ENCODE measurements at places on chromosomes 16 and 17.
A peak's percentile ranks its signal among the peaks of the same experiment; 100 is the strongest.

DNA sequence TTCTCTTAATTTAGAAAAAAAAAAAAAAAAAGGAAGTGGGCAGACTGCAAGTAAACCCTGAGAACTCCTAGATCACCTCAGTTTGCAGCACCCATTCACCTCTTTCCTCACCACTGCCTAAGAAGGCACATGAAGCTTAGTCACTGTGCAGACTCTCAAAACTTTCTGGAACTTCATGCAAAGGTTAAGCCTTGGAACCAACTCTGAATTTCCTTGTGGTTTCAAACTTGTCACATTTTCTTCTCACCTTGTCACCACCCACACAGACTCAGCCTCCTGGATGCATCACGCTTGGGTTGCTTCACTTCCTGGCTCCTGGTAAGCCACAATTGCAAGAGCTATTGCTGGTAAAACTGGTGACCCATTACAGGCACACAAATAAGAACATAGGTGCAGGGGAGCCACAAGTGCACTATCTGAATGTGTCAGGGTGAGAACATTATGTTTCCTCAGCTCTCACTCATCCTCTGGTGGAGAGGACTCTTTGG, 15.0 kb upstream of the CPD start:
- DNase-seq, result peak; percentile 34

DNA sequence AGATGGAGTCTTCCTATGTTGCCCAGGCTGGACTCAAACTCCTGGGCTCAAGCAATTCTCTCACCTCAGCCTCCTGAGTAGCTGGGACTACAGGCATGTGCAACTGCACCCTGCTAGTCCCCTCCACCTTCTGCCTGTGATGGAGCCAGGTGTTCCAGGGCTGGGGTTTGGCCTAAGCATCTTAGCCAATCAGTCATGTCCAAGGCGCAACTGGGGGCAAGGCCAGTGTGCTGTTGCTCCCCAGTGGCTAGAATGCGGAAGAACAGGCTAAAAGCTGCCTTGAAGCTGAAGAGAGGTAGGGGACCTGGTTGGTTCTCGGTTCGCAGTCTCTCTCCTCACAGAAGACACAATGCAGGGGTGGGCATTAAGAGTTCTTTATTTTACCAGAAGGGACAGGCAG, 18.6 kb downstream of the FLOT2 start:
- peak; percentile 6 for DNase-seq

GRCh38 chr16:27417047-27417671, 15.2 kb downstream of the IL21R start:
- DNase-seq, result no peak

GRCh38 chr16:83940630-83941378, 12.2 kb upstream of the OSGIN1 start:
- no peak for DNase-seq

GRCh38 chr17:30291543-30292285, at the start of gene BLMH:
Gene BLMH, minus strand, starts transcription at chr17:30291944. Its CDS starts 125 bp downstream, at chr17:30291819.
- DNase-seq, result peak; percentile 64

- no peak for DNase-seq
Observed at GRCh38 chr17:46947216-46947615, 24.3 kb downstream of the GOSR2 start.

GRCh38 chr16:67429053-67429798, 1.7 kb upstream of the HSD11B2 start:
- no peak for DNase-seq

DNA sequence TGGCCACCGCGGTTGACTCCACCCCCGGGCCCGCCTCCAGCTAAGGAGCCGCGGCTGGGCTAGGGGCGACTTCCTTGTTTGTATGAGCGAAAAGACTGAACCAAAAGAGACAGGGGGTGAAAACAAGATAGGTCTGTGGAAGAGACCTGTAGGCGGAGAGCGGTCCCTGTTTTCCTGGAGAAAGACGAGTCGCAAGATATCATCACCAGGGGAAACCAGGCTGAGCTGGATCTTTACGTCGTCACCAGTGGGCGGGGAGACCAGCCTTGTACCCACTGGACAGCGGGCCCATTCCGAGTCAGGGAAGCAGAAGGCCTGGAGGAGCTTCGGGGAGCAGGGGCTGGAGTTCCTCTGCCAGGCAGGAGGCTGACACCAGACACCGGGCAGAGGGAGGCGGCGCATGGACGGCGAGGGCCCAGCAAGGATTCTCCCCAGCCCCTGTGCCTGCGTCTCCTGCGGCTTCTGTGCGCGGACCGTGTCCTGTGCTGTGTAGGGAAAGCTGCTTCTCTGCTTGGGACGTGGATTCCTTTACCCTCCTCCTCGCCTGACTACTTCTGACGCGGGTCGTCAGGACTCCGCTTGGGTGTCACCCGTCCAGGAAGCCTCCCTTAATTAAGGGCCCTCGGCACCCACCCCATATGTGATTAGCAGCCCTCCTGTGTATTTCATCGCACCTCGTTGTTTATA, 10.3 kb upstream of the ARL4D start:
- peak; percentile 95 for DNase-seq

DNA sequence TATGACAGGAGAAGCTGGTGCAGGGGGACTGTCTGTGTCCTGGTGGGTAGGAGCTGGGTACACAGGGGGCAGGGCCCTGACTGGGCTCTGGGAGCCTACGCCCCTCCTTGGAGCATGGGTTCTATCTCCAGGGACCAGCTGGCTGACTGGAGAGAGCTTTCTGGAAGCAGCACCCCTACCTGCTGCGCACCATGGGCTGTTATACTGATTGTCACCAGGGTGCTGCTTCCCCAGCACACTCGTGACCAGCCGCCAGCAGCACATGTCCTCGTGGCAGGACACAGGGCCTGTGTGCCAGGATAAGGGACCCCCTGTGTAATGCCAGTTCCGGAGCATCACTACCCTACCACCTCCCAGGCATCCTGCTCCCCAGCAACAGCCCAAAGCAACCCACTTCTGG, 106.0 kb downstream of the AMFR start:
- no peak for DNase-seq

GRCh38 chr16:86347090-86347489, 163.2 kb upstream of the FOXF1 start:
- no peak for DNase-seq

GRCh38 chr17:50055055-50055425, 870 bp upstream of the ITGA3 start:
- peak; percentile 18 for DNase-seq

DNA sequence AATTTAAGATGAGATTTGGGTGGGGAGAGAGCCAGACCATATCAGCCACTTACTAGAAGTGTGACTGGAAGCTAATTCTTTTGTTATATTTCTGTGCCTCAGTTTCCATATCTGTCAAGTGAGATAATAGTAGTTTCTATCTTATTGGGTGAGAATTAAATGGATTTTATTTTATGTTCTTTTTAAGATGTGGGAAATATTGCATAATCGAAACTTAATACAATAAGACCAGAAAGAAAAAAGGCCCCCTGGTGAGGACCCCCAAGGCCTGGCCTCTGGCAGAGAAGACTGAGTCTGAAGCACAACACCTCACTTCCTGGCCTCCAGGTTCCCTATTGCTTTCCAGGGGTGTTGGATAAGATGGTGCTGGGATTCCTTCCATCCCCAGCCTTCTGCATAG, 13.7 kb downstream of the PLCG2 start:
- DNase-seq, result no peak

DNA sequence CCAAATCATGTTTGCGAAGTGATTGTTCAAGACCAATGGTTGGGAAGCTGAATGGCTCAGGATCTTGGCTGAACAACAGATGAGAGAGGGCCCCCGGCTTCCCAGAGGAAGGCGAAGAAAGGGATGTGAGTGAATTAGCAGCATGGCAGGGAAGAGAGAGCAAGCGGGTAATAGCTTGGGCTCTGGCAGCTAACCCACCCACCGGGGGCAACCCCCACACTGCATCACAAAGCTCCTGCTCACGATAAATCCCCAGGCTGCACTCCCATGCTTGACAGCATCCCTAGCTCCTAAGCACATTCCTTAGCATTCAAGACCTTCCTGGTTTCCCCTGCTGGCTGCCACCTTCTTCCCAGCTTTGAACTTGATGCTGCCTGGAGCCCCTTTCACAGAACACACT, 26.2 kb upstream of the EMP2 start:
- no peak for DNase-seq

DNA sequence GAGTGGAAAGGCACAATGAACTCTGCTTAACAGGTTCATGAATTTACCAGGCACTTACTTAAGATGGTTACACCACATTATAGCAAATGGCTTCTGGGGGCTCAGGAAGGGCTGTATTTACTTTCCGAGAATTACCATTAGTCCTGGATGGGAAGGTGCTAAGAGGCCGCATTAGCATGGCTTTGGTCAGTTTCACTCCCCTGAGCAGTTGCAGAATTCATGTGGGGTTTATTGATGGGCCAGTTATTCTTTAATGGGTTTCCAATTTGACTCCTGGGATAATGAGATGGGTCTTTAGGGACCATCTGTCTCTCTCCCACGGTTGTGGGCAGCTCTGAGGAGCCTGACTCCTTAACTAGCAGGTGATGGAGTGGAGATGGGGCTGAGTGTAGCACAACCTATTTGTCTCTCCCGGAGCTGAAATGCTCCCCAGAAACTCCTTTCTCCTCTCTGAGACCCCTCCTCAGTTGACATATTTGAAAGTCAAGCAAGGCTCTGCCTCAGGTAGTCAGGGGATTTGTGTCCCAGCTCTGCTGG, 652.5 kb downstream of the HS3ST4 start:
- no peak for DNase-seq

GRCh38 chr17:63285551-63285950, 160.6 kb downstream of the CYB561 start:
- DNase-seq, result no peak

GRCh38 chr16:73713778-73714495, 582.7 kb upstream of the PSMD7 start:
- no peak for DNase-seq

- DNase-seq, result no peak
Observed at GRCh38 chr16:87895641-87896141, 26.4 kb upstream of the SLC7A5 start.

DNA sequence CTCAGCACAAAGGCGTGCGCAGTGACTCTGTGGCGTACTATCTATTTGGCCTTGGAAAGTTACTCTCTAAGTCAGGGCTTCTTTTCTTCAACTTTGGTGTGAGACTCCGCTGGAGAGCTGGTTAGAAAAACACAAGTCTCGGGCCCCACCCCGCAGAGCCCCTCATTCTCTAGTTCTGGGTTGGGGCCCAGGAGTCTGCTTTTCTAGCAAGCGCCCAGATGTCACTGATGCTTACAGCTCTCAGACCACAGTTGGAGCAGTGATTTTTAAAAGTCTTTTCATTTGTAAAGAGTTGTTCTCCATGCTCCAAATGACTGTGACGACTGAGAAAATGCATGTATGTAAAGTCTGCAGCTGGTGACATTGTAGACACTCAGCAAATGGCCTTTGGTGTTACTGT, 582.3 kb downstream of the WWOX start:
- no peak for DNase-seq

DNA sequence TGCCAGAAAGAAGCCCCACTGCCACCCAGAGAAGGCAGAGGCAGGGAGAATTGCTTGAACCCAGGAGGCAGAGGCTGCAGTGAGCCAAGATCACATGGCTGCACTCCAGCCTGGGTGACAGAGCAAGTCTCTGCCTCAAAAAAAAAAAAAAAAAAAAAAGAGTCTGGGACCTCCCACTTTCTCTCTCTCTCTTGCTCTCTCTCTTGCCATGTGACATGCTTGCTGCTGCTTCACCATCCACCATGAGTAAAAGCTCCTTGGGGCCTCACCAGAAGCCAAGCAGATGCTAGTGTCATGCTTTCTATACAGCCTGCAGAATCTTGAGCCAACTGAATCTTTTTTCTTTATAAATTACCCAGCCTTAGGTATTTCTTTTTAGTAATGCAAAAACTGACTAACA, 21.5 kb upstream of the SRSF1 start:
- no peak for DNase-seq

- no peak for DNase-seq
Observed at GRCh38 chr16:87966685-87967185, 15.5 kb downstream of the BANP start.

DNA sequence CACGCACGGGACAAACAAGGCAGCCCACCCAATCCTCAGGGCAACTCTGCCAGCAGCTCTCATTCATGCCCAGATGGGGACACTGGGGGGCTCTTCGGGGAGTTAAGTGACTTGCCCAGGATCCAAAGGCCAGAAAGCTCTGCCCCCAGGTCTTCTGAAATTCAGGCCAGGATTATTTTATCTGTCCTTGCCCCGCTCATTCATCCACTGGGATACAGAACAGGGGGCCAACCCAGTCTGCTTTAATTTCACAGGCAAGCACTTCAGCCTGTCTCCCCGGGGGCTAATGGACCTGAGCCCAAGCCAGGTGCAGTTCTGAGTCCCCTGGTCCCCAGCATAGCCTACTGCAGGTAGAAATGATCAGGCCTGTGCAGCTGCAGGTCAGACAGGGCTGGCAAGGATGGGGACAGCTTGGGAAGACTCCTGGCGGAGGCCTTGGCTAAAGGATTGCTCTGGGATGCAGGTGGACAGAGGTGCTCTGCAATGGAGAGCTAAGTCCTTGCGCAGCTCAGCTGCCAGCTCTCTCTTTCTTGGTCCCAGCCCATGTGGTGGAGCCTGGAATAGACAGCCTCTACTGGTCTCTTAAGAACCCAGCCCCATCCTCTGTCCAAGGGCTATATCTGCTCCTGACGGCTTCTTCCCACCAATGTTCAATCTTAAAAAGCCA, 766 bp upstream of the B3GNT9 start:
- no peak for DNase-seq

- no peak for DNase-seq
Observed at GRCh38 chr17:74623693-74624093, at the start of gene CD300E. Gene CD300E, minus strand, starts transcription at chr17:74623738. Its CDS starts 117 bp downstream, at chr17:74623621.

- DNase-seq, result no peak
Observed at GRCh38 chr17:37019117-37019740, 70.5 kb downstream of the AATF start.

DNA sequence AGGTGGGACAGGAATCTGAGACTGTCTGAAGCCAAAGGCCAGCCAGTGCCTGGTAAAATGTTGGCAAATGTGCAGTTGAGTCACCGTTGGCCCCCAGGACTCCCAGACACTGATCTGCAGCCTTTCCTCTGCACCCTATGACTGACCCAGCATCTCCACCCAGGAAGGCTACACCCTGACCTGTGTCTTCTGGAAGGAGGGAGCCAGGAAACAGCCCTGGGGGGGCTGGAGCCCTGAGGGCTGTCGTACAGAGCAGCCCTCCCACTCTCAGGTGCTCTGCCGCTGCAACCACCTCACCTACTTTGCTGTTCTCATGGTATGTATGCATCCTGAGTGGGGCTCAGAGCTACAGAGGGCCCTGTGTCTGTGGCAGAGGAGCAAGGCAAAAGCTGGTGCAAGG, 24.0 kb downstream of the ADGRG5 start:
- no peak for DNase-seq

DNA sequence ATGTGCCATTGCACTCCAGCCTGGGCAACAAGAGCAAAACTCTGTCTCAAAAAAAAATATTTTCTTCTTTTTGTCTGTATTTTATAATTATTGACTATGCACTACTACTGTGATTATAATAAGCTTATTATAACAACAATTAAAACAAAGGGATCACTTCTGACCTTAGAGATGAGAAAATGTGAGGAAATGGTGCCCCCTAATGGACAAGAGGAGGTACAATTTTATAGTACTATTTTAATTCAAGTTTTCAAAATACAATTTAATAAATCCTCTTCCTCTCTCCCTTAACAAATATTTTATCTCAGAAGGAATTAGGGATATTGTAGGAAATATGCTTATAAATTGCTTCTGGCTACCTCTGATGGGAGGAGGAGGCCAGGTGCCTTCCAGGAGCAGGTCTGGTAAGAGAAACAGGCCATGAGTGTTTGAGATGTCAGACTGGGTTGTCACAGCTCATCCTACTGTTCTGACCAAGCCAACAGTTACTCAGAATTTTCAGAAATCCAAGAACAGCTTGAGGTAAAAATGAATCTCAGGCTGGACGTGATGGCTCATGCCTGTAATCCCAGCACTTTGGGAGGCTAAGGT, 14.0 kb downstream of the VPS53 start:
- DNase-seq, result peak; percentile 25

All from naive thymus-derived CD4-positive, alpha-beta T cell (primary cell).